ENCODE measurements at places on chromosomes 6 and 20. TPM values are rescaled to one million over a fixed set of nuclear protein-coding genes. Genes with fewer than 3 reads are reported as not detected.

The MRPS18B gene
- total RNA-seq, result 56.0 TPM

The MTHFD1L gene
- 74.5 TPM for total RNA-seq

The VIP gene
- total RNA-seq, result 0.39 TPM

The SLC17A4 gene
- total RNA-seq, result not detected

The GPLD1 gene
- total RNA-seq, result 6.2 TPM

The JPH2 gene
- 35.2 TPM for total RNA-seq

The SGK2 gene
- 29.8 TPM for total RNA-seq

The IL20RA gene
- total RNA-seq, result 39.5 TPM

The ELMO2 gene
- total RNA-seq, result 60.4 TPM

The OTOR gene
- not detected for total RNA-seq

DNA sequence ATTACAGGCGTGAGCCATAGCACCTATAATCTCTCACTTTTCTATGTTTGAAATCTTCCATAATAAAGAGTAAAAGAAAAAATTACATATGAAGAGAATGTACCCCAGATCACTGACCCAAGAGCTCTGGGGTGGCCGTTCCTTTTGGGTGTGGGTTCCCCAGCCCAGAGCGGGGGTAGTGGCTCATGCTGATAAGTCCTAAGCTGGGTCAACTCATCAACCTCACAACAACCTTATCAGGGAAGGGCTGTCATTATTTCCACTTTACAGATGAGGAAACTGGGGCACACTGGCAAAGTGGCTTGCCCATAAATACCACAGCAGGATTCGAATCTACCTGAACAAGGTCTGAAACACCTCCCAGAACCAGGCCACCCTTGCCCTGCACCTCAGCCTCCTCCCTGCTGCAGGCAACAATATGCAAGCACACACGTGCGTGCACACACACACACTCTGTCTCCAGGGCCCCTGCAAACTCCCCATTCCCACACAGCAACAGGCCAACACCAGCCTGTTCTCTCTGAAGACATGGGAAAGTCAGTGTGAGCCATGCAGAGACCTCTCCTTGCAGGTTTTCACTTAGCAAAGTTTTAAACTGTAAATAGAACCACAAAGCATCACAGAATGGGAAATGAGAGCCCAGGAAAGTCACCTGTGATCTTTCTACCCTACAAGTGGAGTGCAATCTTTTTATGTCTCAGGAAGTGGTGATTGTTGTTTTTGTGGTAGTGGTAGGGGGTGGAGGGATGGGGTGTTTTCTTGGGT, 27.7 kb downstream of the BFSP1 start:
- DNase-seq, result no peak

GRCh38 chr20:44336086-44336485, 757 bp upstream of the R3HDML start:
- no peak for DNase-seq

DNA sequence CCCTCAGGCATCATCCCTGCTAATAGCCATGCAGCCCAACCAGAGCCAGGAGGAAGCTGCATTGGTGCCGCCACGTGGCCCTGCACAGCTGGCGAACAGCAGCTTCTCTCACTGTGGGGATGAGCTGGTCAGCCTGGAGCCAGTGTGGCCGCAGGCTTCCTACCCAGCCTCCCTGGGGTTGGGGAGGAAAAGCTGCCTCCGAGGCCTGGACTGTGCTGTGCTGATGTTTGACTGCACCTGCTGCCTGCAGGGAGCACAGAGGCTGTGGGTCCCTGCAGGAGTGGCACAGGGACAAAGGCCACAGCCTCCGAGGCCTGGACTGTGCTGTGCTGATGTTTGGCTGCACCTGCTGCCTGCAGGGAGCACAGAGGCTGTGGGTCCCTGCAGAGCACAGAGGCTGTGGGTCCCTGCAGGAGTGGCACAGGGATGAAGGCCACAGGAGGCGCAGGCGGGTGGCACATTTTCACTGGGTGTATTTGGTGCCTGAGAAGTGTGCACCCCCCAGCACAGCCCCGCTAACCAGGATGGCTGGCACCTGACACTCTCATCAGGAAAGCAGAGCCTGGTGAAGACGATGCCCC, 83.9 kb downstream of the DLL1 start:
- DNase-seq, result peak; percentile 37

DNA sequence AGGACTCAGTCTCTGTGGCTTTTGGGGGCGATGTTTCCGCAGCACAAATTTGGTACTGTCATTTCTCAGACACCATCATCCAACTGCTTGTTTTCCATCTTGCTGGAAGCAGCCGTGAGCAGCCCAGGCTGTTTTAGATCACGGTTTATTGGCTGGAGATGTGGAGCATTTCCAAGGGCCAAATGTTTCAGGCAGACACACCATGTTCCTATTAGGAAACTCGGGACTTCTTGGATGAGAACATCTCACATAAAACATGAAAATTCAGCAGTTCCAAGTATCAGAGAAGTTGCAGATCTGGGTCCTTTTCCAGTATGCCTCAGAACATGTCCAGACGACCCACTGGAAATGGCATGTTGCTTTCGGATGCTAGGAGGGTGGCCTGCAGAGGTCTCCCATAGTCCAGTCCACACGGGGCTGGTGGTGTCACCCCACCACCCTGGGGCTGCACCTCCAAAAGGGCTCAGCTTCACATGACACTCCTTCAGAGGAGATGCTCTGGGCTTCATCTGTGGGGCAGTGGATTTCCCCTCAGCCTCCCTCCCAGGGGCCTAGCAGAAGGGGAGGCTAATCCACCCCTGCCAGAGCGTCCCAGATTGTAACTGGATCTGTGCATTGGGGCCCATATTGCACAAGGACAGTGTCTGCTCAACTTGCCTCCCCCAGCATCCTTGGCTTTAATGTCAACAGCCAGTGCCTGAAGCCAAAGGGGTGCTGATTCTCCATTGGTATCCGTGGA, 176.3 kb downstream of the SCP2D1 start:
- peak; percentile 79 for DNase-seq

- DNase-seq, result no peak
Observed at GRCh38 chr6:156545021-156545420, 232.2 kb upstream of the ARID1B start.

DNA sequence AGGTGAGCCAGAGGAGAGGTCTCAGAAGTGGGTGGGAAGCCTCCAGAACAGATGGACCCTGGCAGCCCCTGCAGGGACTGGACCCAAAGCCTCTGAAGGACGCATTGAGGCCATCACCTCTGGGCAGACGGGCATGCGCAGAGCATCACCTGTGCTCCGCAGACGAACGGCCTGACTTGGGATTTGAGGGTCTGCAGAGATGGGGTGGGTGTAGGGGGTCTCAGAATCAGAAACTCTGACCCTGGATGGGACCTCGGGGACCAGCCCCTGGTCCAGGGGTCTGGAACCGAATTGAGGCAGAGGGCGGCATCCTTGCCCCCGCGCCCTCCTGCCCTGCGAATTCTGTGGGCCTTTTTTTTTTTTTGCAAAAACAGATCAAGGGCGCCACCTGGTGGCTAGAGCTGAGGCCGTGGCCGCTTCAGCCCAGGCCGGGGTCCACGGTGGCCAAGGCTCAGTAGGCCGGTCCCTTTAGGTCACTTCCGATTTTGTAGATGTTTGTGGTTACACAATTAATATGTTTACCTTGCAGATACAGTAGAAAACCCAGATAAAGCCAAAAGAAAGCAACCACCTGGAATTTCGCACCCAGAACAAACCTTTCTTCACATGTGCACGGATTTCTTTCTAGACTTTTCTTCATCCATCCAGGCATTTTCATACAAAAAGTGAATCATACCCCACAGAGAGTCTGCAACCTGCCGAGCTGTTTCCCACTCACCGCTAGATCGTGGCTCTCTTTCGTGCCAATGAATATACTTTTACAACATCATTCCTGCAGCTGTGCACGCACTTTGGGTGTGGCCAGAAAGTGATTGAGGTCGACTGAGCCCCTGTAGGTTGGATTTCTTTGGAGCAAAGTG, 25.9 kb downstream of the ZBP1 start:
- DNase-seq, result no peak

GRCh38 chr6:139602577-139602976, 228.1 kb upstream of the CITED2 start:
- DNase-seq, result no peak

- DNase-seq, result no peak
Observed at GRCh38 chr6:136471372-136471771, 78.8 kb downstream of the MAP7 start.

DNA sequence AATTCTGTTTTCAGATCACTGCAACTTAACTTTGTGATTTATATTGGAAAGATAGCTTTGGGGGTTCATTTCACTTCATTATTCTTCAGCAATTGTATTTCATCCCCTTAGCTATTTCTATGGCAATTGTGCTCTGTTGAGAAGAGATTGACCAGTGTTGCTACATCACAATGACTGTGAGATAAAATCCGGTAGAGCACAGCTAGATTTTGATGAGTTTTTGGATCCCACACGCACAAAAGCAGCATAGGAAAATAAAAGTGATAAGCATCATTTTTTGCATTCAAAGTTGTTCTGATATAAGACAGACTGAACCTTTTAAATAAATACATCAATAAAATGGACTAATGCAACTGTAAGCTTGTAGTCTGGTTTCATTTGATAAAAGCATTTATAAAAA, 734.8 kb downstream of the KIF16B start:
- DNase-seq, result no peak

- DNase-seq, result no peak
Observed at GRCh38 chr6:100517106-100517505, 52.4 kb upstream of the SIM1 start.

GRCh38 chr6:126764104-126764503, 354.4 kb upstream of the RSPO3 start:
- DNase-seq, result no peak

GRCh38 chr6:130679684-130680083, 147.5 kb upstream of the SMLR1 start:
- no peak for DNase-seq

DNA sequence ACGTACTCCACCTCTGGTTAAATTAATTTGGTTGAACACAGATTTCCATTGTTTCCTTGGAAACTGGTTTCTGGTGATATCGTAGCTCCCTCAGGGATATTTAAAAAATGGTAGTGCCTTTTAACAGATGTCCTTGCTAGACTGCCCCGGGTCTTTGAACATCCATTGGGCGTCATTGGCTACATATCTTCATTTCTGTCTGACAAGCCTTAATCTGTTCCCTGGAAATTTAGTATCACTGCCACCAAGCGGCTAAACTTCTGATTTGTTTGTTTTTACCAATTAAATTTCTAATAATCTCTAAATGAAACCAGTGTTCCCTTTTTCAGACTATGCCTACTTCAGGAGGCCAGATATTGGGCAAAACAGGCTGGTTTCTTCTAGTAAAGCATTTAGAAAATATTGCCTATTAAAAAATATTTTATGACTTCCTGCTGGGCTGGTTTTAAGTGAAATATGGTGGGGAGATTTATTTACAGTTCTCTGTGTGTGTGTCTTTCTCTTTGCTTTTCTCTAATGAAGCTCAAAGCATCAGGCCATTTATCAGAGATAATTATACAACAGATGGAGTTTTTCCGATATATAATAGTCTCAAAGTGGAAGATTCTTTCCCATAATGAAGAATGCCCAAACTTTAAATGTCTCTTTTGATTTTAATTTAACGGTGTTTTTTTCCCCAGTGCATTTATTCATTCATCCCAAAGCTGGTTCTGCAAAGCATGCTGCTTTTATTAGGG, 249.5 kb downstream of the ZFAND3 start:
- no peak for DNase-seq

DNA sequence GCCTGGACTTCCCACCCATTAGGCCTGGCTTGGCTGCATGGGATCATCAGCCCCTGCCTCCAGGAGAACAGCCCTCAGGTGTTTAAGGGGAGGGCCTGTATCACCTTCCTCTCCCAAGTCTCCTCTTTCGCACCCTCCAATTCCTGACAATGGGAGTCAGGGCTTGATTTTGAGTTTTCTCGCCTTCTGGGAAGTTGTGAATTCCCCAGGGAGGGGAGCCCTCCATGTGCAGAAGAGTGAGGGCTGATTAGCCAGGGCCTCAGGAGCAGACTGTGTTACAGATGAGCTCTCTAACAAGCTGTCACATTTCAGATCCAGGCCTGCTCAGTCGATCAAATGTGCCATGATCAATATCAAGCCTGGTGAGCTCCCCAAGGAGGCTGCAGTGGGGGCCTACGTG, 42.4 kb downstream of the CNBD2 start:
- DNase-seq, result no peak

DNA sequence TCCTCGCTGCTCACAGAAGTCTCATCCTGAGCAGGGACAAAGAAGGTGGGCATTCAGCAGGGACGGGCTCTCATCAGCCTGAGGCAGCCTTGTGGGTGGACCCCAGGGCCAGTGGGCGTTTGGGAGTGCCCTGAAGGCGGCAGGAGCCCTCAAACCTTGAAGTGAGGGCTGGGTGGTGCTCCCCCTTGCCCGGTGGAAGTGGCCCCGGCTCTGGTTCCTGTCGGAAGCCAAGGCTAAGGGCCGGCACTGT, 110.5 kb downstream of the NOL4L start:
- DNase-seq, result no peak

DNA sequence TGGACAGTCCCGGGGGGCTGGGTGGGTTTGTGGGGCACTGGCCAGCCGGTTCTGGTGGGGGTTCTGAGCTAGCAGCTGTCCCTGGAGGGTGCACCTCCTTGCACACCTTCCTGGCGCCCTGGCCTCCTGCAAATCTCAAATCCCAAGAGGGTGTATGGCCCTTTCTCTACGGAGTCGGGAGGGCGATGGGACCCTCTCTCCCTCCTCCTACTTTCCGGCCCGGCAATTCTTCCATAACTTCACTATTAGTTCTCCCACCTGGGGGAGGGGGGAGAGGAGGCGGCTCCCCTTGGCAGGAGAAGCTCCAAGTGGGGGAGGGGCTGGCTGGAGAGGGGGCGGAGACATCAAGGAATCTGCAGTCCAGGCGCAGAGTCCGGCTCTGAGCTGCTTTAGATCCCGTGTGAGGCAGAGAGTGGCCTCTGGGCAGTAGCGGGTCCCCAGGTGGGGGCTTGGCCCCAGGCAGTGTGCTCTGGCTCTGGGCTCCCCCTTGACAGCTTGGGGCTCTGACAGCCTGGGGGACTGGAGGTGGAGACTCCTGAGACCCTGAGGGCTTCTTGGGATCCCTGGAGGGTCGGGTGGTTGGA, 1.4 kb upstream of the LAMA5 start:
- no peak for DNase-seq

GRCh38 chr20:58670659-58671058, 19.6 kb downstream of the STX16 start:
- DNase-seq, result no peak

- no peak for DNase-seq
Observed at GRCh38 chr20:62816031-62816883, 593 bp upstream of the COL9A3 start.

- peak; percentile 87 for DNase-seq
Observed at GRCh38 chr6:31660381-31661261, at the start of gene C6orf47. Gene C6orf47, minus strand, starts transcription at chr6:31660778. Its CDS starts 831 bp downstream, at chr6:31659947.

- no peak for DNase-seq
Observed at GRCh38 chr6:63268574-63268973, 51.2 kb downstream of the LGSN start.

GRCh38 chr6:157217894-157218370, 105.4 kb downstream of the TMEM242 start:
- peak; percentile 38 for DNase-seq

DNA sequence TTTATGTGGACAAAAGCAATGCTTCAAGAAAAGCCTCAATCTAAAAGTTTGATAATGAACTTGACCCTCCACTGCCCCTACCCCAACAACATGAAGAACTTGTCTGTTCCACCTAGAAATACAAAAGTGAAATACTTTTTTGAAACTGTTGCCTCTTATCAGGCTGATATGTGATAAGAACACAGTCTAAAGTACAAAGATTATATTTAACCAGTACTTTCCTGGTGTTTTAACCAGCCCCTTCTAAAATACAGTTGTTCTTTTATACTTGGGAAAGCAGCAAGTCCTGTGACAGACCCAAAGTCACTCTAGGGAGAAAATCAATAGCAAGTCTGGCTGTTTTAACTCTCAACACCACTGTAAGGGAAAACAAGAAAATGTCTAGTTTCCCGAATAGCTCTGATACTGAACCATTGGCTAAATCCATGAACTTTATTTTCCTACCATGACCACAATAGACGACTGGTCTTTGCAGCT, 6.6 kb downstream of the OARD1 start:
- DNase-seq, result no peak
